ENCODE measurements at places on chromosomes 16 and 17. TPM values are rescaled to one million over a fixed set of nuclear protein-coding genes. Genes with fewer than 3 reads are reported as not detected.

The KRT40 gene
- not detected for total RNA-seq

The WNT9B gene
- not detected for total RNA-seq

The SPN gene
- total RNA-seq: not detected

The CES3 gene
- not detected for total RNA-seq

The P2RX5 gene
- total RNA-seq: 1.2 TPM

The C1QL1 gene
- not detected for total RNA-seq

The PIP4K2B gene
- 56.8 TPM for total RNA-seq

The GUCY2D gene
- total RNA-seq: not detected

The P2RX1 gene
- not detected for total RNA-seq

The FBXO39 gene
- 0.57 TPM for total RNA-seq

The ARSG gene
- total RNA-seq: 2.7 TPM

The LDHD gene
- total RNA-seq: 0.18 TPM

The GJD3 gene
- total RNA-seq: 5.9 TPM

The MPO gene
- 0.09 TPM for total RNA-seq

The SPSB3 gene
- total RNA-seq: 34.8 TPM

The HSD11B2 gene
- not detected for total RNA-seq

The TGFB1I1 gene
- 56.7 TPM for total RNA-seq

The PPP1R1B gene
- 4.1 TPM for total RNA-seq

The IRX5 gene
- 2.5 TPM for total RNA-seq

The MT3 gene
- total RNA-seq: not detected

The SLC5A2 gene
- total RNA-seq: not detected

The EFTUD2 gene
- 81.2 TPM for total RNA-seq

The BICDL2 gene
- not detected for total RNA-seq

The CHRNE gene
- total RNA-seq: 4.9 TPM

The CMIP gene
- 12.3 TPM for total RNA-seq

The CEP131 gene
- 9.6 TPM for total RNA-seq

The MFAP4 gene
- 20.2 TPM for total RNA-seq

The WSB1 gene
- 99.0 TPM for total RNA-seq

The STX4 gene
- 24.2 TPM for total RNA-seq

The TBC1D3K gene
- total RNA-seq: not detected

The OTOP2 gene
- not detected for total RNA-seq

The ABCA10 gene
- 7.5 TPM for total RNA-seq

The KRT24 gene
- total RNA-seq: not detected

The WNT3 gene
- 0.65 TPM for total RNA-seq

The TOP2A gene
- 25.3 TPM for total RNA-seq

The PALB2 gene
- total RNA-seq: 19.4 TPM

The HIC1 gene
- total RNA-seq: 36.4 TPM

The TMEM238L gene
- not detected for total RNA-seq

The CA7 gene
- total RNA-seq: not detected

The PIPOX gene
- 3.0 TPM for total RNA-seq

The NOS2 gene
- total RNA-seq: 0.16 TPM

The RAB40B gene
- 8.4 TPM for total RNA-seq

The MT4 gene
- not detected for total RNA-seq

The P3H4 gene
- total RNA-seq: 35.5 TPM

The PARN gene
- total RNA-seq: 37.2 TPM

The NPIPA5 gene
- total RNA-seq: 0.54 TPM

All from fibroblast of the aortic adventitia (primary cell).